ENCODE measurements at places on chromosomes 7 and 10.

- DNase-seq: no peak
These were observed 2.1 kb upstream of the FLNC start for GRCh38 chr7:128827971-128828711.

DNA sequence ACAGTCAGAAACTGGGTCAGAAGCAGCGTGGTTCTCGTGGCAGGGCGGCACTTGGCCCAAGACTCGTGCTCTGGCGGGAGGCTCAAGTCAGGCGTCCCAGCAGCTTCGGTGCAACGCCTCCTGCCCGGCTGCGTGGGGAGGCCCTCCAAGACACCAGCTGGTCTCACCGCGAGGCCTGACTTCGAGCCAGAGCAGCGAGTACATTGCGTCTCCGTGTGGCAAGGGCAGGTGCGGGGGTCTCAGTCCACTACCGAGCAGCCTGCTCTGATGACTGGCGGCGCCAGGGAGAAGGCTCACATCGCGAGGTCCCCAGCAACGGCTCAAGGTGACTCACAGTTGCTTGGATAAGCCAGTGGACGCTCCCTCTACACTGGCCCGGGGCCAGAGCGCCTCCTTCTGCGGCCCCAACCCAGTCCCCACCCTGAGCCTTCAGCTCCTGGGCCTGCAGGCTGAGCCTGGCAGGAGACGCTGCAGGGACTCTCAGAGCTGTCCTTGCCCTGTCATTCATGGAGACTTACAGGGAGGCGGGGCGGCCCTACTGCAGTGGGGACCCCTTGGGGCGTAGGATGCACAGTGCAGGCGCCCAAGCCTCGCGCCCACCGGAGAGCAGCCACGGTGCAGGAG lies 41.9 kb upstream of the PRKAR1B start:
- peak; percentile 23 for DNase-seq

GRCh38 chr10:66888237-66888636 lies 37.6 kb upstream of the LRRTM3 start:
- no peak for DNase-seq

- no peak for DNase-seq
These were observed 383.1 kb downstream of the SORCS3 start for GRCh38 chr10:105024184-105024583.

- no peak for DNase-seq
These were observed 59.9 kb upstream of the DUSP5 start for GRCh38 chr10:110437761-110438341.

DNA sequence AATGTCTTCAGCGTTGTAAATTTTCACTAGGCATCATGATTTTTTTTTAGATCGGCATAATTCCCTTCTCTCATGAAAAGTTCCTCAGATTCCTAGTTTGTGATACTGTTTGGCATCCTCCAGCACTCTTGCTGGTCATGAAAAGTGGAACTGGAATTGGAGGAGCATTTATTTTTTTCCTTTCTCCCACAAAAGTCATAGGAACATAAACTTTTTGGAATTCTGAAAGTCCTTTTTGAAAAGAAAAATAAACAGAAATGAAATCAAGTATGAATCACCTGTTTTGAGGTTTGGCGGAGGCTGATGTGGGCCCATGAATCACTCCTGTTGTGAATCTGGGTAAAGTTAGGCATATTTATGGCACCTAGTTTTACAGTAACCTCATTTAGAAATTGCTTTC lies 17.7 kb downstream of the CACNB2 start:
- DNase-seq: no peak

DNA sequence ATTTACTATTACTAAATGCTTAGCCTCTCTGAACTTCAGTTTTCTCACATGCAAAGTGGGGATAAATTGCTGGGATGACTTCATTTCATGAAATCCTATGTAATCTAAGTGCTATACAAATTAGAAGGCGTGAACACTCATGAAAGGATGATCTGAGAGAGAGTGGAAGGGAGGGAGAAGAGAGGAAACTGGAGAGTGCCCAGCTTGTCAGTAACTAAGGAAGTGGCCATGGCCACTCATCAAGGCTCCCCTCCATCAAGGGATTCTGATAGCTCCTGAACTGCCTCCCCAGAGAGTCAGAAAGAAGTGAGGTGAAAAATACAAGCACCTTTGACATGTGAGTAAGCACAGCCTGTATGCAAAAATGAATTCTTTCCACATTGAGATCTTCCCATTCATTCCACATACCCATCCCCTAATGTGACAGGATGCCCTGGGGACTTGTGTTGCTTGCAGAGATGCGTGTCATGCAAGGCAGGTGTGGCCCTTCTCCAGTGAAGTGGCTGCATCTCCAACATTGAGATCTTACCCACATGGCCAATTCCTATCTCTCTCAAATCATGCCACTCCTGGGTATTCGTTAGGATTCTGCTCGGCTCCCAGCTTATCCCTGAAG lies 76.5 kb upstream of the ITPRID1 start:
- no peak for DNase-seq

- DNase-seq: no peak
These were observed 35.1 kb downstream of the SDK1 start for GRCh38 chr7:3336042-3336665.

DNA sequence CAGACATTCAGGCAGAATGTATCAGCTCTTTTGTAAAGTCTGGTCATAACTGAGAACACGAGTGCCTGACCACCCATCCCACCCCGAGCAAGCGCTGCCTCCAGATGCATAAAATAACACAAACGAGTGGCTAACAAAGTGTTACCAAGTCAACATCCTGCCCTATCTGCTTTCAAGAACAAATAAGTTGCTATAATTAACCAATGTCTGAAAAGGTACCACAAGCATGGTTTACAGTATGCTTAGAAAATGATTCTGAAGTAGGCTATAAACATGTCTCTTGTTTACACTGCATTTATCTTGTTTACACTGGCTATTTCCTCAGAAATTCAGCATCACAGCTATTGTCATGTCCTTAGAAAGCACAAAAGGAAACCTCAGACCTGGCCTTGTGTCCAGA lies 49.5 kb downstream of the PIK3AP1 start:
- DNase-seq: no peak

- DNase-seq: no peak
These were observed 44.6 kb upstream of the C10orf120 start for GRCh38 chr10:122744257-122744656.

DNA sequence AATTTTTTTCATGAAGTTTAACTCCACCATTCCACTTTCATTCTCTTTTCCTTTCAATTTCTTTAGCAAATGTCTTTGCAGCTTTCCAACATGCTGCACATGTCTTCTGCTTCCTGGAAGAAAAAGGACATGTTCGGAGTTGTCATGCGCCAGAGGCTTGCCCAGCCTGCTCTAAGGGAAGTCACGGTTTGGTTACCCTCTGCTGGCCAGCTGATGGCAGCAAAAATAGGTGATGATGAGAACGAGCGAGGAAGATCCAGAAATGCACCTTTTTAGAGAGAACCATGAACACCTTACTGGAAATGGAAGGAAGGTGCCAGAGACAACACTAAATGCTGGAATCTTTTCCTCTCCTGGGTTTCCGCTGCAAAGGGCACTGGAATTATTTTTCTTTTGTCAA lies 4.9 kb upstream of the ZSCAN21 start:
- DNase-seq: no peak

DNA sequence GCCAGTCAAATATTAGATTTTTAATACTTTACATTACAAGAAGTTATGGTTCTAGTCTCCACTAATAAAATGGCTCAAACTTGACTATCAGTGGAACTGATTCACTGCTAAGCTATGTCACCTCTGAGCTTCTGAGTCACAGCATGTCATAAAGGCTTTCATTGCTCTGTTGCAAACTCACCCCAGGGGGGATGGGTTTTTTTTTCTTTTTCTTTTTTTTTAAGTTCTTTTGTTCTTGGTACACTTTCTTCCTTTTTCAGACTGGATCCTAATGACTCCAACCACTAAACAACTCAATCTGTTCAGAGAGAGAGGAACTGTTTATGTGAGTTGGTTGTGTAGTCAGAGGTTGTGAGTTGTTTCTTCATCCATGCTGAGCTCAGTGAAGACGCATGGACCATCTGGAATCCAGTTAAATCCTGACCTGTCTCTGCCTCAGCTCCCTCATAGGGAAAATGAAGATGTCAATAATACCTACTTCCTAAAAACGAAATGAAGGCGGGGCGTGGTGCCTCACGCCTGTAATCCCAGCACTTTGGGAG lies 11.0 kb downstream of the MYOF start:
- no peak for DNase-seq

DNA sequence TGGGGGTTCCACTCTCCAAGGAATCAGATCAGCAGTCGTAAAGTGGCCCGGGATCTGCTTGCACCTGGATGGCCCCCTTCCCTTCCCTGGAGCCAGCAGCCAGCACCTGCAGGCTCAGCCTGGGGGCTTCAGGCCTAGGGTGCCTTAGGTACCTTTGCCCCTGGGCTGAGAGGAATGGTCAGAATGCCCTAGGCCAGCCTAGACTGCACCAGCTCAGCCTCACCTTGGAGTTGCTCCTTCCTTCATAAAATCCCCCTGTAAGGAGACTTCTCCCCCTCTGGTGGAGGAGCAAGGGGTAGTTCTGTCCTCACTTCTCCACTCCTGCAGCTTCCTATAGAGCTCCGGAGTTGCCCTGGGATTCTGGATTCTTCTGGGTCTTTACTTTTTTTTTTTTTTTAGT lies 32.4 kb upstream of the LBX1 start:
- no peak for DNase-seq

GRCh38 chr10:78462176-78462575 lies 428.5 kb downstream of the RPS24 start:
- no peak for DNase-seq

DNA sequence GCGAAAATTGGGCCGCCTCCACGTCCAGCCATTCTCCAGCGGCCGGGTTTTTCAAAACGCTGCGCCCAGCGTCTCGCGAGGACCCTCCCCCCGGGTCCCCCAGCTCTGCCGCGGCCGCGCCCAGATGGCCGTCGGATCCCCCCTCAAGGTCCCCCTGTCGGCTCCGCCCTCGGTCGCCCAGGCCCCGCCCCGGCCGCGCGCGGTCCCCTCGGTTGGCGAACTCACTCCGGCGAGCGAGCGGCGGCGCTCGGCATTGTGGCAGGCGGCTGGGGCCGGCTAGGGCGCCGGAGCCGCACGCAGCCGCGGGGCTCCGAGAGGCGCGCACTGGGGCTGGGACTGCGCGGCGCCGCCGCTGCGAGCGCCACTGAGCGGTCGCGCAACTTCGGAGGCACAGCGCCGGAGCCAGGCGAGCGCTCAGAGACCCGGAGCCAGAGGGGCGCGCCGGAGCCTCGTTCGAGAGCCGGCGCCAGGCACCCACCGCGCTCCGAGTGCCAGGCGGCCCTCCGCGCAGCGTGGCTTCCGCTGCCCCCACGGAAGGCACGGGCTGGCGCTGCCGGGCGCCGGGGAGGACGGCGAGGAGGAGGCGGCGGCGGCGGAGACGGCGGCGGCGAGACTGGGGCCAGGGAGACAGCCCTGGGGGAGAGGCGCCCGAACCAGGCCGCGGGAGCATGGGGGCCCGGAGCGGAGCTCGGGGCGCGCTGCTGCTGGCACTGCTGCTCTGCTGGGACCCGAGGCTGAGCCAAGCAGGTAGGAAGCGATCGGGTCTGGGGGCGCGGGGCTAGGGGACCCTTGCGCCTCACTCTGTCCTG lies at the start of gene UNC5B:
Gene UNC5B, plus strand, starts transcription at position 253 of the 809 bp plus-strand sequence. Its CDS starts 416 bp downstream, at position 669.
- peak; percentile 80 for DNase-seq

GRCh38 chr10:103658049-103658577 lies 164.6 kb downstream of the NEURL1 start:
- DNase-seq: no peak

DNA sequence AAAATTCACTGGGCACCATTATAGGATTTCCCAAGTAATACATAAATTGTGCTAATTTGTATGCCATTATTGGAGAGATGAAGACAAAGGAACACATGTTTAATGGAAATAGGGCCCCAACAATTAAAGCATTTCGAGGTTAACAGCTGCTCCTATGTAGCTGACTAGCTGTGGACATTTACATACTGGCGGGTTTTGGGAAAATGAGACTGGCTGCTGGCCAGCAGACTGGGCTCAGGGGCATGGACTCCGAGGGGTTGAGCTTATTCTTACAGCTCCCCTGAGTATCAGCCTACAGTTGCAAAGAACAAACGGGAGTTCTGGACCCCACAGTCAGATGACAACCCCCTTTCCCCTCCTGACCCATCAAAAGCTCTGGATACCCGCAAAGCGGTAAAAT lies 91.9 kb upstream of the MYO3A start:
- DNase-seq: no peak

GRCh38 chr7:142104550-142105527 lies 6.7 kb upstream of the MGAM2 start:
- DNase-seq: no peak

- no peak for DNase-seq
These were observed 31.5 kb downstream of the BLVRA start for GRCh38 chr7:43790006-43790405.

All from stimulated activated CD4-positive, alpha-beta T cell treated with anti-CD3 and anti-CD28 coated beads, Interleukin-15, amount 100 ng/mL, for 24 hours (primary cell).